ENCODE measurements at places on chromosomes 7 and 10. TPM values are rescaled to one million over a fixed set of nuclear protein-coding genes. Genes with fewer than 3 reads are reported as not detected.

DNA sequence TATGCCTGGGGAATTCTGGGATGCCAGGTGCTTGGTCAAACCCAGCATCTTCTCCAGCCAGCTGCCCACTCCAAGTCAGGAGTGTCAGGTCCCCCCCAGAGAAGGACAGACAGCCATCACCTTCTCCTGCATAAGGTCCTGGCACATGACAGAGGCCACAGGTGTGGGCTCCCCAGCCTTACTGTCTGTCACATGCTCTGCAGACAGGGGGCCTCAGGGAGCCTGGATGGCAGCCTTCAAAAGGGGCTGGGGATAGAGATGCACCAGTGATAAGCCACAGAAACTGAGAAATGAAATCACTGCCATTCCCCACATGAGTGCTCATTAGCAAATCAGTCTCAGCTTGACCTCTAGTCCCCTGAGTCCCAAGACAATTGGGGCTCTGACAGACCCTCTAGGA lies 72.9 kb downstream of the PLXNA4 start:
- H3K36me3 ChIP-seq = peaks cover 8% of the 10 kb centered on the region
- H3K27ac ChIP-seq = no peak overlapping the region
- no peak for DNase-seq
- H3K27me3 ChIP-seq = peaks cover 13% of the 10 kb centered on the region
- no peak overlapping the region for H3K4me3 ChIP-seq

GRCh38 chr7:129495987-129496386 lies 6.3 kb upstream of the SMKR1 start:
- peaks cover 36% of the 10 kb centered on the region for H3K4me1 ChIP-seq
- peak; percentile 68 for DNase-seq
- H3K27me3 ChIP-seq = no peaks in the 10 kb centered on the region
- peak overlapping the region; percentile 16 for H3K4me3 ChIP-seq
- peak overlapping the region; percentile 68 for H3K27ac ChIP-seq
- peaks cover 15% of the 10 kb centered on the region for H3K36me3 ChIP-seq

GRCh38 chr7:95520136-95520535 lies 34.4 kb downstream of the ASB4 start:
- no peaks in the 10 kb centered on the region for H3K36me3 ChIP-seq
- no peaks in the 10 kb centered on the region for H3K4me1 ChIP-seq
- no peak for DNase-seq

DNA sequence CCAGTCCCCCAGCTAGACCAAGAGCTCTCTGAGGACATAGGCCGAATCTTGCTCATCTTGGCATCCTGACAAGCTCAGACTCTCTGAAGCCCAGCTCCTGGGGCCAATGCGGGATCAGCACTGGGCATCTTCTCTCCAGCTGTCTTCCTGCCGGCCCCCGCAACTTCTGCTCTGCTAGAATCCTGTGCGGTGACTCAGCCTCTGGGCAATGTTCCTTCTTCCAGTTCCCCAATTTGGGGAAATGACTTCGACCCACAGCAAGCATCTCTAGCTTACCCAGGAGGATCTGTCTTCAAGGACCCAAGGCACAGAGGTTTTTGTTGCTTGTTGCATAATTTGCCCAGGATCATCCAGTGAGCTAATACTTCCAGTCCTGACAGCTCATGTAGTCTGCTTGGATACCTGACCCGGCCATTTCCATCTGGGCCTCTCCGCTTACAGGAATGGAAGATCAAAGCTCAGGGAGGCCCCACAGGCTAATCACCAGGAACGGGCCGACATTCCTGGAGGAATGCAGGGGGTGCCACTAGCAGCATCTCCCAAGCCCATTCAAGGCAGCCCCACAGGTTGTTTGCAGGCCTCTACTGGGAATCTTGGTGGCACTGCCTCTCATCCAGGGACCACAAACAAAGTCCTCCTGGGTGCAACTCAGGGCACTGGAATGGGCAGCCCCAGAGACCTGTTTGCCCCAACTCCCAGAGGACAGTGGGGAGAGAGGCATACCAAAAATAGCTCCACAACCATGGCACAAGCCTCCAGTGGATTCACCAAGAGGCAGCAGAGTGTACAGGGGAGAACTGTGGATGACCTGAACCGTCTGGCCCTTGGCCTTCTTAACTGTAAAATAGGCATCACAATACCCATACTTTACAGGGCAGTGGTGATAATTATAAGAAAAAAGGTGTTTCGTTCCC lies 151.9 kb downstream of the NEURL1 start:
- no peaks in the 10 kb centered on the region for H3K36me3 ChIP-seq
- H3K4me3 ChIP-seq = no peak overlapping the region
- no peaks in the 10 kb centered on the region for H3K4me1 ChIP-seq
- DNase-seq = no peak

GRCh38 chr7:111789048-111789320 lies 226.7 kb upstream of the IMMP2L start:
- no peak overlapping the region for H3K4me3 ChIP-seq
- no peaks in the 10 kb centered on the region for H3K27me3 ChIP-seq
- no peaks in the 10 kb centered on the region for H3K4me1 ChIP-seq
- no peak for DNase-seq

DNA sequence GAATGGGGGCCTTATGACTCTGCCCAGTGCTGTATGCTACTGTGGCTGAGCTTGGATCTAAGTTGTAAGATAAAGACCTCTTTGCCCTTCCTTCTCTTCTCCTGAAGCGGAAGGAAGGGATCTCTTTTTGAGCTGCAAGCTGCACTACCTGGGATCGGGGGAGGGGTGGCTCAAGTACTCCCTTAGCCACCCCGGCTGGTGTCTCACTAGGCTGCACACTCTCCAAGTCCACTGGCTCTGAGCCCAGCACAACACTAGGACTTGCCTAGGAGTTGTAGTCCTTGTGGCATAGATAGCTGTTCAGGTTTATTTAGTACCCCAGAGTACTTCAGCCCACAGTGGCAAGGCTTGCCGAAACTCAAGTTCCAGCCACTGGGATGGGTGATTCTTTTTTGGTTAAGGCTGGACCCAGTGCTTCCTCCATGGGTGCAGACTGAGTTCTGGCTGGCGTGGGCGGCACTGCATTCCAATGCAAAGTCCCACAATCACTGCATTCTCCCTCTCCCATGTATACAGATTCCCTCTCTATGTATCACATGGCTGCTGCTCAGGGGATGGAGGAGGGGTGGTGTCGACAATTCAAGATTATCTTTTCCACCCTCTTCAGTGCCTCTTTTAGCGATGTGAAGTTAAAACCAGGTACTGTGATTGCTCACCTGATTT lies 76.2 kb upstream of the SLC25A13 start:
- no peak overlapping the region for H3K4me3 ChIP-seq
- H3K27ac ChIP-seq = no peak overlapping the region
- no peaks in the 10 kb centered on the region for H3K36me3 ChIP-seq
- H3K4me1 ChIP-seq = no peaks in the 10 kb centered on the region
- DNase-seq = no peak
- H3K27me3 ChIP-seq = peaks cover 14% of the 10 kb centered on the region

DNA sequence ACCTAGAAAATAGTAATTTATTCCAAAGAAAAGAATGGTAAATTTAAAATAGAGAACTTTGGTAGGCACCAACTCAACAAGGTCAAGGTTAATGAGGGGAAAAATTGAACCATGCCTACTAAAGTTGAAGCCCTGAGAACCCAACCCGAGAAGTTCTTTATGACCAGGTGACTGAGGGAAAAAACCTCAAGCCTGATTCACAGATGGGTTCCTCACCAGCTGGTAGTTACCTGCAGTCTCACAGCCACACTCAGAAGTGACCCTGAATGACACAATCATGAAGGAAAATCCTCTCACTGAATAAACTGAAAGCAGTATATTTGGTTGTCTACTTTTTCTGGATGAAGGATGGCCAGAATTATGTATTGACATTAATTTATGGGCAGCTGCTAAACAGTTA lies 7.0 kb downstream of the C10orf67 start:
- no peak for DNase-seq
- H3K4me3 ChIP-seq = no peak overlapping the region
- no peaks in the 10 kb centered on the region for H3K36me3 ChIP-seq
- no peak overlapping the region for H3K27ac ChIP-seq
- H3K4me1 ChIP-seq = peaks cover 46% of the 10 kb centered on the region
- no peaks in the 10 kb centered on the region for H3K27me3 ChIP-seq

DNA sequence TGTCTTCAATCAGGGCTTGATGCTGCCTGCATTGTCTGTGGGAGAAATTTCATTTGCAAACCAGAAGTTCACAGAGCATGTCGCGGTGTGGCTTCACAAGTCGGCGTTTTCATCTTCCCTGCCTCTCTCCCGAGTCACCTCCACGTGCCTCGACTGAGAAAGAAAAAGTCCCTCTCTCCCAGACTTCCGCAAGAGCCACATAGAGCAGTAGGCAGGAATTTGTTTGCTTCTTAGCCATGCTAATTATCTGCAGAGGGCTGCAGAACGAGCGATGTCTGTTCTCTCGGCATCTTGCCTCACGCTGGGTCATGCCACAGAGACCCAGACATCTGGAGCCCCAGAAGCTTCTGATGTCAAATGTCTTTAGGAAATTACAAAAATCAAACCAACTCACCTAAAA lies 272.2 kb downstream of the TCF7L2 start:
- H3K4me3 ChIP-seq = no peak overlapping the region
- H3K27ac ChIP-seq = no peak overlapping the region
- H3K27me3 ChIP-seq = peaks cover 29% of the 10 kb centered on the region
- DNase-seq = no peak
- H3K36me3 ChIP-seq = peaks cover 1% of the 10 kb centered on the region

- H3K27ac ChIP-seq = peak overlapping the region; percentile 51
- H3K4me3 ChIP-seq = peak overlapping the region; percentile 69
- H3K27me3 ChIP-seq = no peaks in the 10 kb centered on the region
Measured at GRCh38 chr10:31147210-31147608, 115.5 kb upstream of the ZNF438 start.

- H3K36me3 ChIP-seq = peaks cover 6% of the 10 kb centered on the region
- no peaks in the 10 kb centered on the region for H3K4me1 ChIP-seq
- DNase-seq = no peak
- no peak overlapping the region for H3K27ac ChIP-seq
Measured at GRCh38 chr10:101851411-101852116, 8.0 kb upstream of the KCNIP2 start.

DNA sequence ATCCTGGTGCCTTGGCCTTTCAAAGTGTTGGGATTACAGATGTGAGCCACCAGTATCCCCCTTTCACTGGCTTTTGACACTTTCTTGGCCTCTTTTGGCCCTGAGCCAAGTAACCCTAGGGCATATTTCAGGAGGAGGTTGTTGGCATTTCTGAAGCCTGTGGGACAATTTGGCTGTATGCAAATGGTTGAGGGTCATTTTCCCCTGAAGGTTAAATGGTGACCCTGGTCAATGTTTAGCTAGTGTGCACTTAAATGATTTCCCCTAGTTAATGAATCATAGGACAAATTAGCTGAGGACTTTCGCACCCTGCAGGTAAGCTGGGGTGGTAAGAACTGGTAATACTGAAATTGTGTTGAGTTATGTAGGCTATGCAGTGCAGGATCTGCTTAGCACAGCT lies 660.5 kb downstream of the LRMDA start:
- H3K4me3 ChIP-seq = no peak overlapping the region
- H3K27ac ChIP-seq = no peak overlapping the region
- H3K36me3 ChIP-seq = no peaks in the 10 kb centered on the region
- H3K4me1 ChIP-seq = no peaks in the 10 kb centered on the region
- no peak for DNase-seq
- no peaks in the 10 kb centered on the region for H3K27me3 ChIP-seq

- peaks cover 11% of the 10 kb centered on the region for H3K27me3 ChIP-seq
- no peak overlapping the region for H3K27ac ChIP-seq
- H3K4me1 ChIP-seq = no peaks in the 10 kb centered on the region
- H3K36me3 ChIP-seq = no peaks in the 10 kb centered on the region
- DNase-seq = peak; percentile 61
Measured at GRCh38 chr7:12518920-12519681, 51.4 kb upstream of the SCIN start.

GRCh38 chr7:17411922-17412321 lies 113.5 kb downstream of the AHR start:
- H3K4me3 ChIP-seq = no peak overlapping the region
- no peaks in the 10 kb centered on the region for H3K36me3 ChIP-seq
- no peak for DNase-seq
- no peaks in the 10 kb centered on the region for H3K4me1 ChIP-seq
- peaks cover 7% of the 10 kb centered on the region for H3K27me3 ChIP-seq

- H3K36me3 ChIP-seq = no peaks in the 10 kb centered on the region
- peaks cover 4% of the 10 kb centered on the region for H3K27me3 ChIP-seq
- H3K27ac ChIP-seq = no peak overlapping the region
- no peak overlapping the region for H3K4me3 ChIP-seq
- H3K4me1 ChIP-seq = peaks cover 4% of the 10 kb centered on the region
Measured at GRCh38 chr10:86693721-86694369, 25.5 kb downstream of the LDB3 start.

DNA sequence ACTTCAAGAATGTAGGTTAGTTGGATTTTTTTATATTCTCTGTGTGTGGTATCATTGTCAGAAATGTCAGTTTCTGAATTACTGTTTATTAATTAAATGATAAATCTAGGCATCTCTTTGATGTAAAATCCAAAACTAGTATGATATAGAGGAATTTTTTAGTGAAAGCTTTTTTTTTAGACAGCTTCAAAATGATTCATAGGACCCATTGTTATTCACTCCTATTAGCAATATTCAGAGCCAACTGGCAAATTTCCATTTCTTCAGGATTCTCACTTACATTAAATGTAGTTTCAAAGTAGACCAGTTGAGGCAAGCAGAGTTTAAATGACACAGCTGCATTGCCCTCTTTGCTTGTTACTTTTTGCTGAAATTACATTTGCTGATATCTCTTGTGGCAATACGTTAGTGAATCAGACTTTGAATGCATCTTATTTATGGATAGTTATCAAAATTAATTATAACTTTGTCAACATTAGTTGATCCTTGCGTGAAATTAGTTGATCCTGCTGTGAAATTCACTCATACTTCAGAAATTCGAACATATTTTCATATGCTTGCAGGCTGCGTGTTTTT lies 20.3 kb downstream of the ZNF277 start:
- H3K4me3 ChIP-seq = no peak overlapping the region
- H3K36me3 ChIP-seq = peaks cover 1% of the 10 kb centered on the region
- no peaks in the 10 kb centered on the region for H3K27me3 ChIP-seq
- peaks cover 5% of the 10 kb centered on the region for H3K4me1 ChIP-seq
- no peak for DNase-seq

GRCh38 chr10:64546073-64546472 lies 1024.9 kb downstream of the REEP3 start:
- no peak overlapping the region for H3K27ac ChIP-seq
- H3K36me3 ChIP-seq = no peaks in the 10 kb centered on the region
- DNase-seq = no peak
- H3K4me1 ChIP-seq = no peaks in the 10 kb centered on the region
- H3K27me3 ChIP-seq = no peaks in the 10 kb centered on the region

ZNF467 gene
- 0.21 TPM for total RNA-seq

CNTNAP2 gene
- total RNA-seq = not detected

PPP1R17 gene
- not detected for total RNA-seq

CALCR gene
- total RNA-seq = not detected

KCP gene
- 0.17 TPM for total RNA-seq

WEE2 gene
- total RNA-seq = not detected

ALDH18A1 gene
- total RNA-seq = 126 TPM

TRA2A gene
- total RNA-seq = 96.8 TPM

SLC39A12 gene
- total RNA-seq = not detected

GJC3 gene
- total RNA-seq = not detected

CYP2C9 gene
- not detected for total RNA-seq

MUC3A gene
- total RNA-seq = not detected

C10orf105 gene
- total RNA-seq = 0.33 TPM

EPHB4 gene
- 2.7 TPM for total RNA-seq

Data from activated CD4-positive, alpha-beta T cell treated with anti-CD3 and anti-CD28 coated beads, Interleukin-2, amount 10 ng/mL, durations not matched to agents 24 days and 14 days (primary cell).